ENCODE measurements at places on chromosomes 5 and 9.

- DNase-seq, result no peak
Measured at GRCh38 chr9:136840877-136841645, 1.2 kb upstream of the AJM1 start.

GRCh38 chr9:18857769-18858168 is 175.2 kb downstream of the SAXO1 start:
- no peak for DNase-seq

DNA sequence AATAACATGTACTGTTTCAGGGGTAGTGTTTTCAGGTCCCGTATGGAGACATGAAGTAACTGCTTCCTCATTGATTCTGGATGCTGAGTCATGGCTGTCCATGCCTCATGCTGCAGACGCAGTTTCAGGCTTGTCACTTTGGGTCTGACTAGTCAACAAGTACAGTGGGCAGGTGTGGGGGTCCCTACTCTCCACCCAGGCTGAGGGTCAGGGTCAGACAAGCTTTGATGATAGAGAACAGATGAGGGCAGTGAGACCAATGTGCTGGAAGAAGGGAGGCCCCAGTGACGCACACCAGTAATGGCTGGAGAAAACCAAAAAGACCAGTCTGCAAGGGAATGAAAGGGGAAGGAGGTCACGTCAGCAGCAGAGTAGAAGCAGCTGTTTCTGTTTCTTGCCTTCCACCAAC is 80.0 kb upstream of the NFIL3 start:
- no peak for DNase-seq

DNA sequence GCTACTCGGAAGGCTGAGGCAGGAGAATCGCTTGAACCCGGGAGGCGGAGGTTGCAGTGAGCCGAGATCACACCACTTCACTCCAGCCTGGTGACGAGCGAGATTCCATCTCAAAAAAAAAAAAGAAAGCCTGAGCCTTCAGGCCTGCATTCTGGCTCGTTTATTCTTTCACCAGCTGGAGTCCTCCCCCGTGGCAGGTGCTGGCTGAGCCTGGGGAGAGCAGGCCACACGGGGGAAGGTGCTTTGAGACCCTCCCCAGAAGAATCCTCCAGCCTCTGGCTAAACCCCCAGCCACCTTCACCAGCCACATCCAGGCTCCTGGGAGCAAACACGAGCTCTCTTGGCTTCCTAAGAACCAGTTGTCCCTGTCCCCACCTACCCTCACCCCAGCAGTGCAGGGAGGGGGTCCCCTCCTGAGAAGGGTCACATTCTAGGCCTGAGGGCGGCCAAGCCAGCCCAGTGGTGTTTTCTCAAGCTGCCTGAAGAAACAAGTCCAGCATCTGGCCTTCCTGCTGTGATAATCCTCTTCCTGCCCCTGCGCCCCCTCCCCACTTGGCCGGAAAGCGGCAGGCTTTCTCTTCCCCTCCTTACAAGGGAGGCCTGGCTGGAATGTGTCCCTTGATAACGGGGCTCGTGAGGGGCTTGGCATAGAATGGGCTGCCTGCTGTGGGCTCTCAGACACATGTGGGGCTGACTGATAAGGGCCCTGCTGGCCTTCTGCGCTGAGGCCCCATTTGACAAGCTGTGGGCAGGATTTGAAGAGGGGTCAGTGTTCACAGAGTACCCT is 41.5 kb downstream of the PLPP7 start:
- DNase-seq, result no peak

GRCh38 chr5:122584411-122585300 is 190.2 kb upstream of the SNX2 start:
- no peak for DNase-seq

DNA sequence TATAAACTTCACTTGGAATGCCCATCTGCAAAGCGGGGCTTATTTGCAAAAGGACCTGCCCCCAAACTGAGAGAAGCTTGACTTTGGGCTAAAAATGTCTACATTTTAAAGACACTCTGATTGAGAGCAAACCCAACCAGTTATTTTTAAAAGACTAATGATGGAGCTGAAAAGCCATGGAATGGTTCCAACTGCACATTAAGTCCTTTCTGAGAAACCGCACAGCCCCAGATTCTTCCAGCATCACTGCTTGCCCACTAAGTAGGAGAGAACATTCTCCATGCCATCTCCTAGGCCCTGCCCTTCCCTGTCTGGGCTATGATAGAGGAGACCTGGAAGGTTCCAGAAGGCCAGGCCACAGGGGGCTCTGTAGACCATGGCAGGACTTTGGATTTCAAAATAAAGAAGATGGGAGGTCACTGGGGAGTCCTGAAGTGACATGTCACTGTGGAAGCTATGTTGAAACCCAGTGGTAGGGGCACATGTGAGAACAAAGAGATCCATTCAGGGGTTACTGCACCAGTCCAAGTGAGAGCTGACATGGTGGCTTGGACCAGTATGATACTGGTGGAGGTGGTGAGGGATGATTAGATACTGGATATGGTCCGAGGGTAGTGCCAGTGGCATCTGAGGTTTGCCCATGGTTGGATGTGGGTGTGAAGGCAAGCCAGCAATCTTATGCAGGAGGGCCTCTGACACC is 179.2 kb downstream of the DAB2IP start:
- no peak for DNase-seq

GRCh38 chr5:133825631-133826289 is 142.7 kb downstream of the C5orf15 start:
- DNase-seq, result peak; percentile 8

- DNase-seq, result no peak
Measured at GRCh38 chr9:132754236-132754635, 84.0 kb downstream of the GTF3C4 start.

- DNase-seq, result peak; percentile 13
Measured at GRCh38 chr5:146751781-146752401, 126.7 kb downstream of the PPP2R2B start.

DNA sequence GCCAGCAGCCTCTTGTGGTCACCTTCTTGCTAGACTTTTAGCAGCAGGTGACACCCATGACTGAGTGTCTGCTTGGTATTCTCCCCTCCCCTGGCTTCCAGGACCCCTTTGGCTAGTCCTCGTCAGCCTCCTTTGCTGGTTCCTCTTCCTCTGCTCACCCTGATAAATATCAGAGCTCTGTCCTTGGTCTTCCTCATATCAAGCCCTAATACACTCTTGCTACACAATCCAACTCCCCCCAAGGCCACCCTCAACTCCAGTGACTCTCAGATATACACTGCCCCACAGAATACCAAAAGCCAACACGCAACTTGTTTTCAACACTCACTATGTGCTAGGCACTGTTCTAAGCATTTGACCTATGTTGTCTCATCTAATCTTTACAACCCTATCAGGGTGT is 30.3 kb upstream of the LCP2 start:
- DNase-seq, result no peak

- no peak for DNase-seq
Measured at GRCh38 chr5:17259630-17260257, 42.3 kb downstream of the BASP1 start.

DNA sequence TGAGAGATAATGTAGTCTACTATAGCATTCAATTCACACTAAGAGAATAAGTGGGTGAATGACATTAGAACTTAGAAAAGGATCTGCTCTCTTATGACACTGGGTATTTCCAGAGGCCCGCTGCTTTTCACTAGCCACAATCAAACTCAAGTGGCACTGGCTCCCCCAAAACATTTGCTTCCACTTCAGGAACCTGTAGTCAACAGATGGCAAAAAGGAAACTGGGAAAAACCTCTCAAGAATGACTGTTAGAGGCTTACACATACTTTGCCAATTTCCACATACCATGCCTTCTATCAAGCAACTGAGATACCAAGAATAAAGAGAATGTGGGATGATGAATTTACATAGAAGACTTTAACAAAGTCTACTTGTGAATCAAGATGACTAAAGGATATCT is 11.2 kb downstream of the POC5 start:
- DNase-seq, result no peak

GRCh38 chr5:119288379-119289033 is 67.3 kb upstream of the TNFAIP8 start:
- no peak for DNase-seq

GRCh38 chr9:137234758-137235423 is 4.2 kb downstream of the SLC34A3 start:
- DNase-seq, result no peak

DNA sequence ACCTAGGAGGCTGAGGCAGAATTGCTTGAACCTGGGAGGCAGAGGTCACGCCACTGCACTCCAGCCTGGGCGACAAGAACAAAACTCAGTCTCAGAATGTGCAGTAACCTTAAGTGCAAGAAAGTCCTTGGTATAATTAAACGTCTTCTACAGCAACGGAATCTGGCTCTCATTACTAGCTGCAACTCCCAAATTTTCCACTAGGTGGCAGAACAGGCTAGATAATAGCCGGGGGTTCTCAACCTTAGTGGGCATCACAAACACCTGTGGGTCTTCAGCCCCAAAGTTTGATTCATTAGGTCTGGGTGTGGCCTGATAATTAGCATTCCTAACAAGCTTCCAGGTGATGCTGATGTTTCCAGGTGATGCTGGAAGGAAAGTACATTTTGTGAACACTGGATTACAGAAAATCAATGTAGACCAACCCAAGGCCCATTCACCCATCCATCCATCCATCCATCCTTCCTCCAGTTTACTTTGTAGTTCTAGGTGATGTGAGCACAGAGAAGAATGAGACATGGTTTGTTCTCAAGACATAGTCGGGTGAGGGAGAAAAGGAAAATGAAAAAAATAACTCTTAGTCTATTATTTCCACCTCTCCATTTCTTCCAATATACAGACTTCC is 37.3 kb downstream of the FBXW2 start:
- peak; percentile 34 for DNase-seq

DNA sequence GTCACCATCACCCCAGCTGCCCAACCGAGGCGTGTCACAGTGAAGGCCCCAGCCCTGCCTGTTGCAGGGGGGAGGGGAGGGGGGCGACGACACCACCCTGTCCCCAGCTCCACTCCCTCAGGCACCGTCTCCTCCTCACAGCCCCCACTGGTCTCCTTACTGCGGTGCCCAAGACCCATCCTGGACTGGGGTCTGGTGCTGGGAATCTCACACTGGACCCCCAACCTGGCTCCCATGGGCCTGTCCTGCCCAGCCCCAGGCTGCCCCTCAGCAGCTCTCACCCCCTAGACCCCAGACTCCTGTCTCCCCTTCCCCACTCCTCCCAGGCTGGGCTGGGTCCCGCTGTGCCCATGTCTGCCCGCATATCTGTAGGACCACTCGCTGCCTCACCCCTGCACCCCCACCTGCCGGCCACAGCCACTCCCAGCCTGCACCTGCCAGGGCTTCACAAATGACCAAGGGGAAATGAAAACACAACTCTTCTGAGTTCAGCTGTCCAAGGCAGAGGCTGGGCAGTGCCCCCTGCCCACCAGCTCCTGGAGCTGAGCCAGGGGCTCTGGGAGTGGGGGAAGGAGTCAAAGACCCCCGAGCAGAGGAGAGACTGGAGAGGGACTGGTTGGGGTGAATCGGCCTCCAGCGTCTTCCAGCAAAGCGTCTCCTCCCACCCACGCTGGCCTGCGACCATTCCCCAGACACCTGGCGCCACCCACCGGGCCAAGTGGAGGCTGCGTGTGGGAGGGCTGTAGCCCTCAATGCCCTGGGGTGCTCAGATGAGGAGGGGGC is 32.6 kb upstream of the EGFL7 start:
- DNase-seq, result peak; percentile 15

DNA sequence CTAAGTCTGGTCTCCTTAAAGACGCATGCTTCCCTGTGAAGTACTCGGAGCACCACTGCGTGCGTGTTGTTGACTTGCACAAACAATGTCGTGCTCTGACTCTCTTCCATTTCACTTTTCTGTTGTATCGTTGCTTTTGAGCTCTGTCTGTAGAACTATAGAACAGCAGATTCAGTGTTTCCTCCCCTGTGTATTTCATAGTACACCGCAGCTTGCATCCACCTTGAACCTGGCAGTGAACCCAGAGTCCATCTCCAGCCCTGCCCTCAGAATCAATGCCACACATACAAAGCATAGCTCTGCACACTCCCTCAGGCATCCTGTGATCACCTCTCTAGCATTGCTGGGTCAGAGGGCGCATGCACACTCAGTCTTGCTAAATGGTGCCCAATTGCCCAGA is 37.2 kb upstream of the ADAMTS2 start:
- DNase-seq, result no peak

DNA sequence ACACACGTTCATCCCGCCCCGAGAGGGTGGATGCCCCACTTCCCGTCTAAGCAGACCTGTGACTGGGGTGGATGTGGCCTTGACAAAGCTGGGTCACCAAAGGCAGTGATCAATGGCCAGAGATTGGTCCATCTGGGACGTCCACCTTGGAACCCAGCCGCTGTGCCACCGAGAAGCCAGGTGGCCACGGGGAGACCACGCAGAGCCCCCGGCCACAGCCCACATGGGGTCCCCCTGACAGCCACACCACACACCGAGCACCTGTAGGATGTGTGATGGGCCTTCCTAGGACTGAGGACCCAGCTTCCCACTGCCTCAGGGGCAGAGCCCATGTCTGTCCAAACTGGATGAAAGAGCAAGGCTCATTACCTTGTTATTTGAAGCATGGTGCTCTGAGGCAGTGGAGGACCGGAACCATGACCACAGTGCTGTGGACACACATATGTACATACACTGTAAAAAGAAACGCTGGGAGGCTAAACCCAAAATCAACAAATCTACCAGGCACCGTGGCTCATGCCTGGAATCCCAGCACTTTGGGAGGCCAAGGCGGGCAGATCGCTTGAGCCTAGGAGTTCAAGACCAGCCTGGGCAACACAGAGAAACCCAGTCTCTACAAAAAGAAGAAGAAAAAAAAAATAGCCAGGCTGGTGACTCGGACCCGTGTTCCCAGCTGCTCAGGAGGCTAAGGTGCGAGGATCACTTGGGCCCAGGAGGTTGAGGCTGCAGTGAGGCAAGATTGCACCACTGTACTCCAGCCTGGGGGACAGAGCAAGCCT is 50.1 kb downstream of the MRPL36 start:
- no peak for DNase-seq

DNA sequence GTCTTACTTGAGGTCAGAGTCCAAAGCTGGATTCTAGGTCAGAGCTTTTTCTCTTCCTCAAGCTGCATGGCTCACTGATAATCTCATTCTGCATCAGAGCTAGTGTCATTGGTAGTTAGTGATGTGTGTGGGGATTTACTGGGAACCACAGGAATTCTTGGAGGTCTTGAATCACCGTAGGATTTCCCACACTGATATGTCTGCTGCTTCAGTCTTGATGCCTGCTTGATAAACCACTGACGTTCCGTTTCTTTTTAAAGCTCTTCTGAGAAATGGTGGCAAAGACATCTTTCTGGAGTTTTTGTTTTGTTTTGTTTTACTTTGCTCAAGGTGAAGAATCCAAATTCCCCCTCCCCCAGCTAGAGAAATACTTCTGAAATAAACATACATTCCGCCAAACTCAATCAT is 1.2 kb upstream of the GARIN3 start:
- no peak for DNase-seq

GRCh38 chr9:133340256-133340655 is 4.3 kb upstream of the SURF6 start:
- no peak for DNase-seq

Data from activated CD8-positive, alpha-beta memory T cell treated with anti-CD3 and anti-CD28 coated beads for 1 hour (primary cell).